ENCODE measurements at places on chromosomes 2 and 18.

- DNase-seq, result no peak
These were observed 6.0 kb upstream of the RAB6D start for GRCh38 chr2:131369954-131370353.

DNA sequence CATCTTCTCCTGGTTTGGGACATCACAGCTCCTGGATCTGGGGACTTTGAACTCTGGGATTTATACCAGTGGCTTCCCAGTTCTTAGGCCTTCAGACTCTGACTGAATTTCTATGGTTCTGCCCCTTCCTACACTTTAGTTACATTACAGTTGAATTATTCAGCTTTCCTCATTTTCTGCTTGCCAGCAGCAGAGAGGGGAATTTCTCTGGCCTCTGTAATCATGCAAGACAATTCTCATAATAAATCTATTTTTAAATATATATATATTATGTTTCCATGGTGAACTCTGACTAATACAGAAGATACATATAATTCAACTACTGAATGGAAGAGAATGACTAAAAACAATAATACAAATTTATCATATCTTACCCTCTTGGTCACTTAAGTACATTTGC, 1478.6 kb upstream of the ACVR2A start:
- no peak for DNase-seq

GRCh38 chr18:32300914-32301313, 111.1 kb downstream of the MEP1B start:
- no peak for DNase-seq

- no peak for DNase-seq
These were observed 9.0 kb upstream of the RASGRP3 start for GRCh38 chr2:33467413-33467812.
